NCI-H524 treated with DMSO at 0.1 percent for 48 hours (cell line): ENCODE measurements at places on chromosomes 5 and 9.

DNA sequence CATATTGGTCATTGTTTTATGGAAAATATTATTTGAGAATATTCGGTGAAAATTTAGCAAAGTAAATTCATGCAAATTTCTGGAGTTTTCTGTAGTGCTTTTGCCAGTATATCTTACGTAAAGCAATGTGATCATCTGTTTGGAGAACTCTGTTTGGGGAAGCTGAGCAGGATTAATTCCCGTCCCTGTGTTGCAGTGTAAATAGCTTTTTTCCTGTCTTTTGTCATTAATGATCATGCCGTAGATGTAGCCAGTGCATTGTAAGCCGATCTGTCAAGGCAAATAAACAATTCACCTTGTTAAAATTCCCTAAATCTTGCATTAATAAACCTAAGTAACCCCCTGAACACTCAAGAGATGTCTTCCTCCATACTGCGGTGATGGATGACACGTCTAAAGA, 39.2 kb downstream of the PPIC start:
- DNase-seq = no peak

- no peak for DNase-seq
These were observed 131.0 kb upstream of the CCNG1 start for GRCh38 chr5:163306421-163306820.

- no peak for DNase-seq
These were observed 15.8 kb downstream of the ERCC8 start for GRCh38 chr5:60929024-60929423.

DNA sequence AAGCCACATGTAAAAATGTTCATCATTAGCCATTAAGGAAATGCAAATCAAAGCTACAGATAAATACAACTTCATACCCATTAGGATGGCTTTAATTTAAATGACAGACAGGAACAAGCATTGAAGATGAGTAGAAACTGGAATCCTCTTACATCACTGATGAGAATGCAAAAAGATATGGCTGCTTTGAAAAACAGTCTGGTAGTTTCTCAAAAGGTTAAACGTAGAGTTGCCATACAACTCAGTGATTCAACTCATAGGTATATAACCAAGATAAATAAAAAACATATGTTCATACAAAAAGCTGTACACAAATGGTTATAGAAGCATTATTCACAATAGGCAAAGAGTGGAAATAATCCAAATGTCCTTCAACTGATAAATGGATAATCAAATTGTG, 228.8 kb upstream of the ZNF462 start:
- no peak for DNase-seq

DNA sequence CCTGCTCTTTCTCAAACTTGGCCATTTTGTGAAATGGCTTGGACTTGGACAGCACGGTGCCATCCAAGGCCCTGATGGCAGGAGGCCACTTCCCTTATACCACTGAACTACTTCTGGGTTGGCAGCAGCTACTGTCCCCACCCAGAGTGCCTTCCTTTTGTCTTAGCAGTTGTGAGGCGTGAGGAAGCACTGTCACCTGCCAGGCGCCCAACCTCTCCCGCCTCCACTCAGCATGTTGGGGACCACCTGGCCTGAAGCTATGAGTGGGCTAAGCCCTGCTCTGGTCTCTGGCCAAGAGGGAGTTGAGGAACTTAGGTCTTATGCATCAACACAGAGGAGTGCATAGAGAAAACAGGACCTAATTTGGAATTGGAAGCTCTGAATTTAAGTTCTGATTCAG, 276.0 kb downstream of the ENC1 start:
- DNase-seq = no peak

GRCh38 chr9:92598382-92598781, 62.6 kb upstream of the ECM2 start:
- DNase-seq = no peak

GRCh38 chr9:93096811-93097382, 880 bp downstream of the CARD19 start:
- DNase-seq = no peak

GRCh38 chr9:114049441-114050225, 28.5 kb downstream of the AMBP start:
- DNase-seq = no peak

DNA sequence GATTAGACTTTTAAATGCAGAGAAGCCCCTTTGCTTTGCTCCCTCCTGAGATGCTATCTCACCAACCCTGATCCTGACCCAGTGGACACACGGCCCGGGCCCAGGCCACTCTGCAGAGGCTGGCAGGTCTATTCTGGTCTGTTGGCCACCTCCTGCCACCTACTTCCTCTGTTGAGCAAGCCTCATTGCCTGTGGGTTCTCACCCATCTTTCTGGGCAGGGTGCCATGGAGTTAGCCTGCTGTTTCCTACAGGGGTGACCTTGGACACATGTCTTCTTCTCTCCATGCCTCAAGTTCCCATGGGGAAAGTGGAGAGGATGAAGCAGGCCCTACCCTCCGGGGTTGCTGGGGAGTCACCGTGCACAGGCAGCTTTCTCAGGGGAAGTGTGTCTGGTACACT, 266.2 kb upstream of the IRX1 start:
- no peak for DNase-seq

GRCh38 chr5:142036918-142037317, 24.1 kb upstream of the GNPDA1 start:
- DNase-seq = no peak

DNA sequence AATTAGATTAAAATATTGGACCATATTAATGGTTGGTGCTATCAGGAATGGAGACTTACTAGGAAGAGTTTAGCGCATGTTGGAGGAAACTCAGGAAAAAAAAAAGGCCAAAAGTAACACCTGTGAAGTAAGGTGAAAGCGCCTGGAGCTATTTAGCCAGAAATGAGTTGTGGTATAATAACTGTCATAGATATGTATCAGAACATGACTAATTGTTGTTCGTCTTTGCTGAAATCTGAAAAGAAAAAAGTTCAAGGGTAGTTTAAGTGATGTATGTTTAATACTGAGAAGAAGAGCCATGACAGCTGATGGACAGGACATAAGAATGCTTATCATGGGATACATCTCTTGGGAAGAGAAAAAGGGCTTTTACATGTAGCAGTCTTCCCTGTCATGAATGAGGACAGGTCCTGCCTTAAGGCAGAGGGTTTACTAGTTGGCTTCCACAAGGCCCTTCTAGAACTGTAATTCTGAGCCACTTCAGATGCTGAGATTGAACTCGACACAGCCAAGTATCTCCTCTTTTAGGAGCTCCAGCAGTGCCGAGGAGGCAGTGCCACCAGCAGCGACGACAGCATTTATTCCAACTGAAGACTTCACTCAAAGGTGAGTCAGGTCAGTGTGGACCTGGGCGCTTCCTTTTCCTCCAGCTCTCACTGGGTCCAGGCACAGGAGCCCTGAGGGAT, 940 bp upstream of the CAMK4 start:
- DNase-seq = no peak

DNA sequence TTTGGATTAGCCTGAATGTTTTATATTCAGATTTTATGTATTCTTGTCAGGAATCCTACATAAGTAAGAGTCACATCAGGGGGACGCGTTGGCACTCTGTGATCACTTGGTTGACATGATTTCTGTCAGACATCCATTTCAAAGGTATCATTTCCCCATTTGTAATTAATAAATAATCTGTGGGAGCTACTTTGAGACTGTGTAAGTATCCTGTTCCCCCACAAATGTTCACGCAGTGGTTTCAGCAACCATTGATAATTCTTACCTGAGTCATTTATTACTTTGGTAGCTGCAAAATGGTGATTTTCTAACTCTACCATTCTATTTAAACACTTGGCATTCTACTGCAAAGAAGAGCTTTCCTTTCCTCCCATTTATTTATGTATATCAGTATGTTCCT, 56.9 kb upstream of the TBC1D2 start:
- no peak for DNase-seq

DNA sequence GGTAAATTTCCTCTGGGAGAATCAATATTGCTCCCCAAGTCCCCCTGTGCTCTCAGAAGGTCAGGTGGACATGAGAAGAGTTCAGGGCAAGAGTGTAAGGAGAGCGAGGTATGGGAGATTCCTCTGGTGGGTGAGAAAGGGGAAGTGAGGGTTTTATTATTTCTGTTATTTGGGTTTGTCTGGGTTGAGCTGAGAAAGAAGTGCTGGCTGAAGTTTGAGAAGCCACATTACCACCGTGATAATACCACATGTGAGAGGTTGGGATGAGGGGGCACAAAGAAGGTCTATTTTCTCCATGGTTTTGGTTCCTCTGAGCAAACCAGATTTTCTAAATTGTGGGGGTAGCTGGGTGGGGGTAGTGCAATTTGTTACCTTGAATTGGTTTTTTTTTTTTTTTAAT, 350.4 kb downstream of the OSTF1 start:
- no peak for DNase-seq

DNA sequence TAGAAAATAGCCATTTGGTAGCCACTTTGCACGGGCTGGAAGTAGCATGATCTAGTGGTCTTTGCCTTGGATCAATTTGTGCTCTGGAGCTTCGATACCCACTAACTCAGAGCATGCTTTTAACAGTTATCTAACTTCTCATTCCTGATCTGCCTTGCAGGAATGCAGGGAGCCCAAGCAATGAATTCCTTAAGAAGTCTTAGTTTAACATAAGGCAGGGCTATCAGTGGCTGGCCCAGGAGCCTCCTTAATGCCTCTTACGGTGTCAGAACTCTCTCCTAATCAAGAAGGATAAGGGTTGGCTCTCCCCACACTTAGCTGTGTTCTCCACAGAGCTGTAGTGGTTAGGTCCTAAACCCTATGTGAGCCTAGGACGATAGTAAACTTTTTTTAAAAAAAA, 95.8 kb upstream of the TBCA start:
- DNase-seq = no peak

DNA sequence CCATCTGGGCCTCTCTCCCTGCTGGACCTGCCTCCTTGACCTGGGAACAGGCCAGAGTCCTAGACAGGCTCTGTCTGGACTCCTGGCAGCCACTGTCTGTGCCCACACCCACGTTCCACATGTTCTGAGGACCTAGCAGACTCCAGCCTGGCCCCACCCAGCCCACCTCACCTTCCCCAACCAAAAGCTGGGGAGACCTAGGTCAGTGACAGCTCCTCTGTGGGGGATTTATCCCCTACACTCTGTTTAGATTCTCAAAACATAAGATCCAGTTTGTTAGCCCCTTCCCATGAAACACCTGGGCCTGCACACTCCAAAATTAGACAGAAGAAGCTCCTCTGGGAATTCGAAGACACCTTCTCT, 59.8 kb upstream of the ADAMTS2 start:
- no peak for DNase-seq

DNA sequence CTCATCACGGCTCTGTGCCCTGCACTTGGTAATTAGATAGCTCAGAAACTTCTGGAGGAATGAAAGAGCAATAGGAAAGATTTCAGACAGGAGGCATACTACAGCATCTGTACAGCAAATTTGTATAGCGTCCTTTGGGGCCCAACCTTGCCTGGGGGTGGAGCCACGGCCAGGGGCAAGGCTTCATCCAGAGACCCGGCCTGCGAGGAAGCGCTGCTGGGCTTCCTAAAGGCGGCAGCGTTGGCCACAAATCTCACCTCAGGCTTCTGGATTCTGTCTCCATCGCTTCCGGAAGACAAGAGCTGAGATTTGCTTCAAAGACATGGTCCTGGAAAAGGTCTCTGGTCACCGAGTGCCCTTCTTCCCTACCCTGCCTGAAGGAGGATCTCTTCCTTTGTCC, 12.2 kb upstream of the SPATA31D1 start:
- DNase-seq = no peak

- DNase-seq = no peak
These were observed 113.5 kb downstream of the NREP start for GRCh38 chr5:111643499-111643898.

DNA sequence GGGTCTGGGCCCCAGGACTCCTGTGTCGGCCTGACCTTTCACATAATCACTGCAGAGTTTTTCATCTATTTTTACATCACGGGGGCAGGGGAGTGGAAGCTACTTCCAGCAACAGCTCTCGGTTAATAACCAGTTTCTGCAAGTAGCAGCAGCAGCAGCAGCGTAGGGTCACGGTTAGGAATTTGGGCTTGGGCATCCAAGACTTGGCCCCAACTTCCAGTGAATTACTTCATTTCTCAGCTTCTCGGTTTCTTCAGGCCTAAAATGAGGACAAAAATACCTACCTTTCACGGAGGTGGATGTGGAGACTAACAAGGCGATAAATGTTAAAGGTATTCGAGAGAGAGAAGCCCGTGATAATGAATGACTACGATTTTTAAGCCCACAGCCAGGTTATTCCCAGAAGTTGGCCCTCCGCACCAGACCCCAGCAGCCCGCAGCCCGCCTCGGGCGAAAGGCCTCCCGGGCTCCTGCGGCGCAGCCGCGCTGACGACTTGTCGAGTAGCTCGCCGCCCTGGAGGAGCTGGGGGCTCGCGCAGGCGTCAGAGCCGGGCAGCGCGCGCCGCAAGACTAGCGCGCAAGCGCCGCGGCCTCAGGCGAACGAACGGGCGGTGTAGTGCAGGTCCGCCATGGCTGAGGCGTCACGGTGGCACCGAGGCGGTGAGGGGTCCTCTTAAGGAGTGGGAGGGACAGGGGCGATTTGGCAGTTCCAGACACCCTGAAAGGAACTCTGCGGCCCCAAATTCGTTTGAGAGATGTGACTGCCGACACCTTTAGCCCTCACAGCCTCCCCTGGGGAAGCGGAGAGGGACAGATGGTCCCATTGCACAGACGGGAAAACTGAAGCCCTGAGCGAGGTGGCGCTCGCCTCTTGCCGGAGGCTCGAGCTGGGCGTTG, at the start of gene PKD2L2:
Gene PKD2L2, plus strand, starts transcription at position 595 of the 897 bp plus-strand sequence. Its CDS starts 35 bp downstream, at position 630.
- DNase-seq = peak; percentile 29

DNA sequence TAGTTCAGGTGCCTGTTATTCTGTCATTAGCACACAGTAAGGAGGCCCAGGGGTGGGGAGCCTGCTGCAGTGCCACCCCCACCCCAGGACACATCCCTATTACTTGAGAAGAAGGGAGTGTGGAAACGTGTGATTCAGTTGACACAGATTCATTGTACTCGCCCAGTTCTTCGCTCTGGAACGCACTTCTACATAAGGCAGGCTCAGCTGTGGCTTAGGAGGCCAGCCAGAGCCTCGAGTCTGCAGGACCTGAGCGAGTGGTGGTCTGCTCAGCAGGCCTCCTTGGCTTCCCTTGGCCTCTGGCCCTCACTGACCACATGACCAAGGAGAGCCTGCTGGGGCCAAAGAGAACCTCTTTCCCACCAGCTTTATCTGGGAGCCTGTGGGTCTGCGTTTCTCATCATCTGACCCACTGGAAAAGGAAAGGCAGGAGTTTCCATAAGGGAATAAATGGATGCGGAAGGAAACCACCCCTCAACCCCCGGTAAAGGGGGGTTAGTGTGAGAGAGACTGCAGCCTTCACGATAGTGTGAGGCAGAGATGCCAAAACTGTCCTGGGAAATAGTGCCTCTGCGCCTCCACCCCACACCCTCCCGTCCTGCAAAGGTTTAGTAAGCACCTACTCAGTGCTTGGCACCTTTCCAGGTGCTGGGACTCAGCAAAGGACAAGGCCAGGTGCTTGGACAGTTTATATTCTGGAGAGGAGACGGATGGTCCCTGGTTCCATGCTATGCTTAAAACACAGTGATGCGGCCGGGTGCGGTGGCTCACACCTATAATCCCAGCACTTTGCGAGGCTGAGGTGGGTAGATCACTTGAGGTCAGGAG, 73.7 kb downstream of the PPARGC1B start:
- no peak for DNase-seq

DNA sequence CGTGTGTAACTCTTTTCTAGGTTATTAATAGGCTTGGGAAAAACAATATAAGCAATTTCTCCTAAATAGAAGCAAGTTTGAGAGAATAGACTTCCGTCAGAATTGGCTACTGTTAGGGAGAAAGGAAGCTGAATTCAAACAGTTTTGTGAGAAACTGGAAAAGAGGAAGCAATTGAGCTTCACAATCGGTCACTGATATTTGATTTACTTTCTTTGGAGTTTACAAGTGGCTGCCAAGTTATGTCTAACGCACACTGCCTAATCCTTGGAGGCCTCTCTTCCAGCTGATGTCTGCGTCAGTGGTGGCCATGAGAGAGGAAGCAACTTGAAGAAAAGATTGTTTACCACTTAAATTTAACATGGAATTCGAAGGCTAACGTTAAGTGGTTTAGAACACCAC, 319.5 kb downstream of the ADGRV1 start:
- DNase-seq = no peak
